ENCODE measurements at places on chromosomes 12 and 14.

GRCh38 chr14:22837114-22837749 is 847 bp downstream of the MMP14 start:
- no peak for DNase-seq

GRCh38 chr12:95124106-95124505 is 50.7 kb upstream of the NR2C1 start:
- DNase-seq: no peak

GRCh38 chr12:89262855-89263552 is 89.3 kb downstream of the DUSP6 start:
- no peak for DNase-seq

DNA sequence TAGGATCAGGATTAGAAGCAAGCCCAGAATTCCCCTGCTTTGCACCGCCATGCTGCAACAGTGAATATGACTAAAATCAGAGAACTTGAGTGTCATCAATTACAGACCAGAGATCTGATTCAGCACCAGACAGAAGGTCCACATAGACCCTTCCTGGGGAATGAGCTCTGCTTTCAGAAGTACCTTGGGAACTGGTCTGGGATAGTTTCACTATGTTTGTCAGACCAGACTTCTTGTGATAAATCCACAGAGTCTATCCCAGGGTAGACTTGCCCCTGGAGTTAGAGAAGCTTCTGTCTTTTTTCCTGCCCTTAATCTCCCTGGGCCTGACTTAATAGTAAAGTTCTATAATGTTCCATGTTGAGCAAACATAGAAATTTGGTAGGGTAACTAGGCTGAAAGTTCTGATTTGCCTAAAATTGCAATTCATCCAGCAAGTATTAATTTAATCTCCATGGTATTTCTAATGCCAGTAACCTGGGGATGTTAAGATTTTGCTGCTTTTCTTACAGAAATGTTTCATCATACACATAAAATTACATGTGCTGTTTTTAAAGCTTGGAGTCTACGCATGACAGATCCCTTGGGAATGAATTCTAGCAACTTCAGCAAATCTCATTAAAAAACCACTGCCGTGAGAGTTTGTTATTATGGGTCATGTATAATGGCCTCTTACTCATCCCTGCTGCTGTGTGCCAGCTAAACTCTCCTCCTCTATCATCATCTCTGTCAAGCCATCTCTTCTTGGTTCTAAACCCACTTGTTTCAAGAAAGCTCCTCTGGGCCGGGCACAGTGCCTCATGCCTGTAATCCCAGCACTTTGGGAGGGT is 61.3 kb upstream of the METAP2 start:
- no peak for DNase-seq

GRCh38 chr14:91870001-91870400 is 2.7 kb upstream of the TC2N start:
- DNase-seq: peak; percentile 76

GRCh38 chr14:33029511-33029910 is 90.8 kb downstream of the NPAS3 start:
- no peak for DNase-seq

GRCh38 chr14:62097072-62097471 is 334.9 kb downstream of the SNAPC1 start:
- DNase-seq: no peak

DNA sequence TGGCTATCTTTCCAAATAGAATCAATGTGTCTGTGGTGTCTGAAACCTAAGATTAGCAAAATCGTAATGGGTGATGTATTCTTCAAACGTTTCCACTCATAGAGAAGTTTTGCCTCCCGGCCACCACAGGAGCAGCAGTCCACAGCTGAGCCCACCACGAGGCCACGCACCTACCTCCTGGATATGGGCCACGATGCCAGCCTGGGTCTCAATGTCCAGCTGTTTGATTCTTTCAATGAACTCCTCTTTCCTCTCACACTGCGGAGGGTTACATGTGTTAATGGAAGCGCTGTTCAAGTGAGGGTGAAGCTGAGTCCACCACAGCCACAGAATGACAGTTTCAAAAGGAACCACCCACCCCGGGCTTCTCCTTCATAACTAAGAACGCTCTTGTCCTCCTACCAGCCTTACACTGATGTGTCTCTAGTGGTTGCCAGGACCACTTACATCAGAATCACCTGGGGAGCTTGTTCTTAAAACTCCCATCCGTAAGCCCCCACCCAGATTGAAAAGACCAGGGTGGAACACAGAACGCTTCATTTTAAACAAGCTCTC is 75.3 kb downstream of the CCDC88C start:
- DNase-seq: no peak

- no peak for DNase-seq
These were observed 24.3 kb downstream of the TSPAN9 start for GRCh38 chr12:3101309-3102024.

DNA sequence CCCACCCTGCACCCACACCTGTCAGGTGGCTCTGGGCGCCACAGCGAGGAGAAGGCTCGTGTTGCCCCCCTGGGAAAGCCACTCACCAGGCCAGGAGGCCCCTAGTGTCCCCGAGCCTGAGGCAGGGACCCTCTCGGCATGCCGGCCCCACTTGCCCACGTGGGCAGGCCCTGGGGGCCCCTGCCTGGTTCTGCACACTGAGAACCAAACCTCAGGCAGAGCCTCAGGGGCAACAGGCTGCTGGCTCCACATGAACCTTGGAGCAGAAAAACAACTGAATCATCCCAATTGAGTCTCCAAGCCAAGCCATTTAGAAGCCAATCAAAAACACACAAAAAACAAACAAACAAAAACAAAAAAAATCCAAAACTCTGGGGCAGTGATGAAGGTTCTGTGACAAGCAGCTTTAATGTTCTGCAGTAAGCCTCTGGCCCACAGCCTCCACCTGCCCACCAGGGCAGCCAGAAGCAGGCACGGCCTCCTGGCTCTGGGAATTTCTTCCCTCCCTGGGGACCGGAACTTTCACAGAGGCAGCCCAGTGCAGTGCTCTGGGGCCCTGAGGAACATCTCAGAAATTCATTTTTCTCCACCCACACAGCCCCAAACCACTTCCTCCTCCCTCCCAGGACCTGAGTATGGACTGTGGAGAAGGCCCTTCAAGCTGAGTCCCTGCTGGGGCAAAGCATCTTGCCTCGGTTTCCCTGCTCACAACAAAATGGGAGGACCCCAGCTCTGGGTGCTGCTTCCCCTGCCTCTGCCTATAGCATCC is 90.2 kb downstream of the CHGA start:
- DNase-seq: no peak

DNA sequence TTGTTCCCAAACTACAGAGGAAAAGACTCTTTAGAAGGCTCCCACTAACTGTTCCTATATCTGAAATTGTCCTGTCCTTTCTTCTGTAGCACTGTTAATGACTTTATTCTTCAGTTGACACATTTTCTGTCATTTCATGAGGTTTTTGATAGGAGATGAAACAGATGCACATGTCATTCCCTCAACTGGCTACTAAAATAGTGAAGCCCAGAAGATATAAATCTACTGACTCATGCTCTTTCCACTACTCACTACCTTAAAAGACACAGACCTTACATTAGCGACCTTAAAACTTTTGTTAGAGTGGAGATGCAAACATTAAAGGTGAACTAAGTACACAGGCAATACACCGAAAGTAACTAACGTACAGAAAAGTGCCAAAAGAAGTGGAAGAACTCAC is 59.5 kb upstream of the ANKS1B start:
- DNase-seq: no peak

DNA sequence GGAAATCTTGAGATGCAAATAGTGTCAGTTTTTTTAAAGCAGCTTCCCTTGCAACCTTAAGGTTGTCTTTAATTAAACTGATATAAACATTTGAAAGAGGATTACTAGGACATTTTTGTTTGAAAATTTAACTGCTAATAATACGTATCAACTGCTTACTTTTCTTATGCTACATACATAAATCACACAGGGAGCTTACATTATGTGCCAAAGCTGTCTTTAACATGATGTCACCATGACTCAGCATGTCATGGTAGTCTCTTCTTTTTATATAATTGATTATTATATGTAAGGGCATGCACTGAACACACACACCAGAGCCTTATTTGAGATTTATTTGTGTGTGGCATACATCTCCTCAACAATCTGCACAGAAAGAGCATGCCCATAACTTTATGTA is 63.0 kb upstream of the PTHLH start:
- DNase-seq: no peak

Measured in activated CD4-positive, alpha-beta T cell treated with anti-CD3 and anti-CD28 coated beads for 36 hours (primary cell).